ENCODE measurements at places on chromosomes 2 and 18.

DNA sequence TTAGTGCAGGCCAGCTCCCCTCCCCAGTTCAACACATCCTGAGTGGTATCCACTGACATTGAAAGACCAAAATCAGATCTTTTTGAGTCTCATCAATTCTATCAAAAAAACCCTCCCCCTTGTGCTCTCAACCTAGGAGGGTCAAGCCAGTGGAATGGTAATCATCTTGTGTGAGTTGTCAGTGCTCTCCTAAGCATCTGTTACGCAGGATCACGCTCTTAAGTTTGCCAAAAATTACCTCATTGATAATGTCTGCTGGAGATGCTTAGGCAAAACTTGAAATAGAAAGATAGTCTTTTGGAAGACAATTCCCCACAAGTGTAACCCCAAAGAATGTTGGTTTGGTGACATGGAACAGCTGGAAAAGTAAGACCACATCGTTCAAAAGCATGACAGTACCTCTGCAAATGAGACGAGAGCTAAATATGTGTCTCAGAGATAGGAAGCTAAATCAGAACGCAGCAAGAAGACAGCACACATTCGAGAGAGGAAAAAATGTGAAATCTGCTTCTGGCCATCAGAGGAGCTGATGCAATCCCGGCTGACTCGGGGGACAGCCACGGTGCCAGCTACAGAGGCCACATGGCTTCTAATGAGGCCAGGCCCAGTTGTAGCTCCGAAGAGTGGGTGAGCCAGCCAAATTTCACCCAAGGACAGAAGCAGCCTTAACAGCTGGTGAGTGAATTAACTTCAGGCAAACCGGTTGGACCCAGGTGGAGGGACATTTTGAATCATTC is 753.9 kb downstream of the RNF144A start:
- DNase-seq, result no peak

GRCh38 chr18:78169174-78169864 is 810.3 kb upstream of the SALL3 start:
- DNase-seq, result no peak

DNA sequence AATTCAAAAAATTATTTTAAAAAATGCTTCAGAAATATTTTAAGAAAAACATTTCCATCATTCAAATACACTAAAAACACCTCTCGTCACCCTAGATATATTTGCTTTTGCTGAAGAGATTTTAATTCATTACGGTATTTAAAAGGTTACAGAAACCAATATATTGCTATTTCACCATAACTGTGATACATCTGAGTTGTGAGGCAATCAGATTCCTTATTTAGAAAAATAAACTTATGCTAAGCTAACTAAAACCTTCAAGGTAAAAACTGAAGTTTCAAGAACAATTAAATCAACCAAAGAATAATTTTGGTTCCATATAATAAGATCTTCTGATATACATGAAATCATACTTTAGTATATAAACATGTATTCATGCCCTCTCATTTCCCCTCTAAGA is 32.8 kb downstream of the PELI1 start:
- no peak for DNase-seq

GRCh38 chr18:77132369-77133050 is at the start of gene MBP:
TSS of gene MBP (minus strand) at chr18:77132783. CDS start at chr18:77105261, 27,522 bp downstream.
- peak; percentile 37 for DNase-seq

DNA sequence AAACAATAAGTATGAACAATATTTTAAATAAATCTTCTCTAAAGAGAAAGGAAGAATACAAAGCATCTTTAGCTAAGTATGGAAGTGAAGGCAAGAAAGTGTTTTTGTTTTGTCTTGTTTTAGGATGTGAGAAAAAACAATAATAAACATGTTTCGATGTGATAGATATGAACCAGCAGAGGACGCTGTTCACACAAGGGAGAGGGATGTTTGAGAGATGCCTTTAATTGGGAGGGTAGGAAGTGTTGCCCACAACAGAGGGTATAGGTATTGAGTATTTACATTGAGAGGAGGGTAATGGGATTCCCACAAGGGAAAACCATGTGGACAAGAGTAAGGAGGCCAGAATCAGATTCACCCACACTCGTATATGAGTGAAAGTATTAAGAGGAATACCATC is 55.1 kb downstream of the CDH19 start:
- DNase-seq, result no peak

DNA sequence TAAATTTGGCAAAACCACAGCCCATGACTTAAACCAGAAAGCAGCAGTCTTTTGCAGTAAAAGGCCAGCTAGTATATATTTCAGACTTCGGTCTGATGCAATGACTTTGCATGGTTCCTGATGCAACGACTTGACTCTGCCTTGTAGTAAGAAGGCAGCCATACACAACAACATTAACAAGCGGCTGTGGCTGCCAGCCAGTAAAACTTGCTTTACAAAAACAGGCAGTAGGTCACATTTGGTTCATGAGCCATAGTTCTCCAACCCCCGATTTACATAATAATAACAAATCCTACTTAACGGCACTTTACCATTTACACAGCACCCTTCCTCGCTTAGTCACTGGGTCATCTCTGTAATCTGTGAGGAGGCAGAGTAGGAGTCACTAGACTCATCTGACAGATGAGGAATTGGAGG is 410.3 kb downstream of the LRATD1 start:
- DNase-seq, result no peak

DNA sequence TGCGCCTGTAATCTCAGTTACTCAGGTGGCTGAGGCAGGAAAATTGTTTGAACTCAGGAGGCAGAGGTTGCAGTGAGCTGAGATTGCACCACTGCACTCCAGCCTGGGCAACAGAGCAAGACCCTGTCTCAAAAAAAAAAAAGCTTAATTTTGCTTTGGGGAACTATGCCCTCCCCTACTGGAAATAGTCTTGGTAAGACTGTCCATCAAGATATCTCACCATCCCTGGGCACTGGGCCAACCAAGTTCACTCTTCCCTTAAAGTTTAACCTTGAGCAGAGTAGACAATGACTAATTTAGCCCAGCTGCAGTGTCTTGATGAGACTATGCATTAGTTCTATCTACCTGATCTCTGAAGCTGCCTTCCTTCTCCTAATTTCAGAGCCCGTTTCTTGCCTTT is 44.7 kb downstream of the ASXL2 start:
- DNase-seq, result no peak

DNA sequence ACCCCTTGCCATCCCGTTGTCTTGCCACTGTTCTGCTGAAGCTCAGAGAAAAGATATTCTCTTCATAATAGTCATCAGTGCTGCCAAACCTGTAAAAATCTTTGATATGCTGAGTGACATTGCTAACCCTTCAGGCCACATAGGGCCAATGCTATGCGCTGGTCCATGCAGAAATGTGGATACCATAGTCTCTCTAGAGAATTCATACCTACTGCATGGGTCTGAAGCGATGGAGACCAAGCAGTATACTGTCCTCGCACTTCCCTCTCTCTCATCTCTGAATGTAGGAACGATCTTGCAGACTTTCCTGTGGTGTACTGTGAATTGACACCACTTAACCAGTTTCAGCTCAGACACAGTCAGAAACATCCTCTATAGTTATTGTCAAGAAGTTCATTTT is 17.9 kb upstream of the ANKRD44 start:
- no peak for DNase-seq

DNA sequence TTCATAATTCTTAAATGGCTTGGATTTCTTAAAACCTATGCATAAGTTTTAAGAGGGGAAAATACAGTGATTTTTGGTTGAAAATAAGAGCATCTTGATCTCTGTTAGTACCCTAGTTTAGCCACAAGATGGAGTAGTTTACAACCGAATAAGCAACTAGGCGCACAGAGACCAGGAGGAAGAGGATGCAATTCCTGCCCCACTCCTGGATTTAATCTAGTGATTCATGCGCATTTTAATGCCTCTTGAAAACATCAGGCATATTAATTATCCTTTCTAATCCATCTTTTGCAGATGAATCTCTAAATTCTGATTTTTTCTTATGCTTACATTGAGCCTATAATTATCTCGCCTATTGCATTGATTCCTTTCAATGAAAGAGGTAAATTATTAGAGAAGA is 76.7 kb downstream of the MRPS9 start:
- DNase-seq, result no peak

DNA sequence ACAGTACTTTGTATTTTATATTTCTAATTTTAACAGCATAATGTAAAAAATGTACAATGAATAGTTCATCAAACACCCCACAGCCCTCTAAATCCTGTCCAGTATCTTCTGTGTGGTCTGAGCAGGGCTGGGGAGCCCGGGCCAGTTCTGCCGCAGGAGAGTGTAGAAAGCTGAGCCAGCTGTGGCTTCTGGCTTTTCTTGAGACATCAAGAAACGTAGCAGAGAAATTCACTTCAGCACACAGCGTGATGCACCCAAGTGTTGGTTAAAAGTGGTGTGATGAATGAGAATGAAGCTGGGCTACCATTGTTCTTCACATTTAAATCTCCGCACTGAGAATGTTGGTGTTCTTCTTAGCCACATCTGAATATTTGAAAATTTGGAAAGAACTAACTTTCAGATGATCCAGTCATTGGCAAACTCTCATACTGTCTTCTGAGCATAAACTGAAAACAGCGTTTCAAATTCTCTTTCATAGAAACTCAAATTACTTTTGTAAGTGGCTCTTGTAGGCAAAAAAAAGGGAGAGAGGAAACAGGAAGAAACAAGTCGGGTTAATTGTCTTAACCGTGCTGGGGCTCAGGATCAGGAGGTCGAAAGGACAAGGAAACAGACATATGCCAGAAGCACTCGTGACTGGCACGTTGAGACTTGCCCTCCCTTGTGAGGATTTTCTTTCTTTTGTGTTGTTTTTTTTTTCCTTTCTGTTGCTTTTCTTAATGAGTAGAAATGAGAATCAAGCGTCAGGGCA is 23.4 kb upstream of the TMEM87B start:
- no peak for DNase-seq

DNA sequence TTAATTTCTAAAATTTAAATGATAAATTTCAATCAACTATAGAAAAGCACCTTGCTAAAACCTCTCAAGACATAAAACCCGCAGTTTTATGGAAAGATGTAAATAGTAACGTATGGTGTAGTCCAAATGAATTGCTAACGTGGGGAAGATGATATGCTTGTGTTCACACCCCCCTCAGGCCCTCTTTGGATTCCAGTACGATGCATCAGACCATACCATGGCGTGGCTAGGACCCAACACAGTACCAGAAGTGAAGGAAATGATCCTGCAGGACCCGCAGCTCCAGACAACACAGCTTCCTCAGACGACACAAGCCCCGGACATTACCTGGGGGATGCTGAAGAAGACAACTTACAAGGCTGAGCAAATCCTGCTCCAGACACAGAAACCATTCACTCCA is 60.1 kb upstream of the DYSF start:
- DNase-seq, result no peak

GRCh38 chr2:129056309-129056958 is 737.8 kb upstream of the HS6ST1 start:
- no peak for DNase-seq

DNA sequence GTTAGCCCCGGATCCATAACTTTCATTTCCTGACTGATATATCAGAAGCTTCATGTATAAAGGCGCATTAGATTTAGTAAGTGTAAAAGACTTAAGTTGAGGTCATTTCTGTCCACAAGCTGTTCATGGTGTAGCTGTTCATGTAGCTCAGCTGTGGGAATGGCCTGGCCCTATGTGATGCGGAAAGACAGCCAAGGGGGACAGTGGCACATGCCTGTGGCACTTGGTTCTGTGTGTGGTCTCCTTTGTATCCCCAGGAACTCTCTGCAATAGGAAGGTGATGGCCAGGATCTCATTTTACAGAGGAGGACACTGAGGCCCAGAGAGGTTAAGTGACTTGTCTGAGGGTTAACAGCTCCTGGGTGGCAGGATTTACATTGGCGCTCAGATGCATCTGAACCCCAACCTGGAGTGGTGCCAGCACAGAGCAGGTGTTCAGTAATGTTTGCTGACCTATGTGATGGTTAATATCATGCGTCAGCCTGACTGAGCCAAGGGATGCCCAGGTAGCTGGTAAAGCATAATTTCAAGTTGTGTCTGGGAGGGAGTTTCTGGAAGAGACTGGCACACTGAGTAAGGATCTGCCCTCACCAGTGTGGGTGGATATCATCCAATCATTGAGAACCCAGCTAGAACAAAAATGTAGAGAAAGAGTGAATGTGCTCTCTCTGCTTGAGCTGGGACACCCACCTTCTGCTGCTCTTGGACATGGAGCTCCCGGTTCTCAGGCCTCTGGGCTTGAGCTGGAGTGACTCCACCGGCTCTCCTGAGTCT is 25.4 kb downstream of the HPCAL1 start:
- no peak for DNase-seq

- DNase-seq, result no peak
Measured at GRCh38 chr2:239467956-239468490, 67.2 kb upstream of the HDAC4 start.

GRCh38 chr2:232574674-232575403 is 24.4 kb downstream of the EIF4E2 start:
- no peak for DNase-seq

- DNase-seq, result peak; percentile 46
Measured at GRCh38 chr2:135709992-135710391, 31.7 kb upstream of the UBXN4 start.

- no peak for DNase-seq
Measured at GRCh38 chr2:151200277-151200676, 61.4 kb downstream of the RBM43 start.

DNA sequence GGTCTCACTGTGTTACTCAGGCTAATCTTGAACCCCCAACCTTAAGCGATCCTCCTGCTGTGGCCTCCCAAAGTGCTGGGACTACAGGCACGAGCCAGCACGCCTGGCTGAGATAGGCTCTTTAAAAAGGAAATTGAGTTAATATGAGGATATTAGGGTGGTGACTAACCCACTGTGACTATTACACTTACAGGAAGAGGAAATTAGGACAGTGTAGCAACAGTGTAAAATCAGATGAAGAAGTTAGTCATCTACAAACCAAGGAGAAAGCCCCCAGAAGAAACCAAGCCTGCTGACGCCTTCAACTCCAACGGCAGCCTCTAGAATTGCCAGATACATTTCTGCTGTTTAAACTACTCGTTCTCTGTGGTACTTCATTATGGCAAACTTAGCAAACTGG is 711.9 kb downstream of the SUCLG1 start:
- DNase-seq, result no peak

GRCh38 chr18:25039781-25040180 is 312.2 kb downstream of the ZNF521 start:
- DNase-seq, result no peak

DNA sequence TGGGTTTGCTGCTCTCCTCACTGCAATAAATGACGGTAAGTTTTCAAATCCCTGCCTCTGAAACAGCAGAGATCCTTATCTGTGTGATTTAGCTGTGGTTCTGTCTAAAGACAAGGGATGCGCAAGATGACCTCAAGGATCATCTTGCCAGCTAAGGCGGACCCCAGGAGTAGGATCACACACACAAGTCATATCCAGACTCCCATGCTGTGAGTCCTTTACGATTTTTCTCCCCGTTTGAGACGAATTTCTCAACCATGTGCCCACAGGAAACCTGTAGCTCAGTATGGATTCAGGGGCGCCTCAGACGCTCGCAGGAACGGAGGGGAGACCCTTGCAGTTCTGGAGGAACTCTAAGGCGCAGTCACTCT is 11.1 kb upstream of the DCTN1 start:
- no peak for DNase-seq

DNA sequence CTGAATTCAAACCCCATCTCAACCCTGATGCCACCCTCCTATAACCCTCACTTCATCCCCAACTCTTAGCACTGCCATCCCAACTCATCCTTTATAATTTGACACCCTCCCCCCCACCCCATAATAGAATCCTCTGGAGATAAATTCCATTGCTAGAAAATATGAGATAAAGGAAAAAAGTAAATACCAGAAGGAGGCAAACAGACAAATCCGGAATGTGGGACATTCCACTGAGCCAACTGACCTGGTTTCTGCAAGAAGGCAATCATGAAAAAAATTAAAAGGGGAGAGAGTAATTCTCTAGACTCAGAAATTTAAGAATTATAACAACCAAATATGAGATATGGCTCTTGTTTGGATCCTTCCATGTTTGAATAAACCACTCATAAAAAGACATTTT is 132.4 kb downstream of the CYP26B1 start:
- no peak for DNase-seq
